ENCODE measurements at places on chromosomes 6 and 20.
A peak's percentile ranks its signal among the peaks of the same experiment; 100 is the strongest.

- DNase-seq: no peak
Observed at GRCh38 chr6:125927761-125928160, 28.8 kb upstream of the HINT3 start.

DNA sequence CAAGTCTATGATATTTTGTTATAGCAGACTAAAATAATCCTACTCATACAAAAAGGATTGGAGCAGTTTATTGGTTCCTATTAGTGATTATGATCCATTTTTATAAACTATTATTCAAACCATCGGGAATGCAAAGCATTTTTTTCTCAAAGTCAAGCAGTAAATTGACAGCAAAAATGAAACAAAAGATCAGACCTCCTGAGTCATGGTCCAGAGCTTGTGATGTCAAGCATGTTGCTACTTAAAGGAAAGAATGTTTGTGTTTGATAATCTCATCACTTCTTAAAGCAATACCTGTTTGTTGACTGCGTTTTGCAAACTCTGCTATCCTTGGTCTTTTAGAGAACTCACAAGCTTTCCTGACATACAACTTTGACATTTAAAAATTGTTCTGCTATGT, 204.4 kb downstream of the SAMD5 start:
- DNase-seq: no peak

- DNase-seq: peak; percentile 72
Observed at GRCh38 chr20:46117704-46118467, at the start of gene CD40. Gene CD40 (plus strand): TSS chr20:46118314. CDS start chr20:46118344, 30 bp downstream.

DNA sequence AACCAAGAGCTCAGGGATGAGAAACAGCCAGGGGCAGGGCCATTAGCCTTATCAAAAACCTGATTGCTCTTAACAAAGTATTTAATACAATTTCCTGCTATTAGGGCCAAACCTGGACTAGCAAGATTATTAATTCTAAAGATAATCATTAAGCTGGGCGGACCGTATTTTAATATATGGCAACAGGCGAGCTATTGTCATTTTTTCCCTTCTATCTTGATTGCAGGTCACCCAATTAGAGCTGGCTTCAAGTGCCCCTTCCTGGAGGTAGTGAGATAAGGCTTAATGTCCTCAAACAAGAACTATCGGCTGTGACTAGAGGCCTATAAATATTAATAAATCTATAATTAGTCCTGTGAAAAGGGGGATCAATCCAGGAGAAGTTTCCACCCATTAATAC, 66.0 kb upstream of the BLCAP start:
- no peak for DNase-seq

GRCh38 chr20:59405226-59406200, 105.1 kb downstream of the EDN3 start:
- no peak for DNase-seq

DNA sequence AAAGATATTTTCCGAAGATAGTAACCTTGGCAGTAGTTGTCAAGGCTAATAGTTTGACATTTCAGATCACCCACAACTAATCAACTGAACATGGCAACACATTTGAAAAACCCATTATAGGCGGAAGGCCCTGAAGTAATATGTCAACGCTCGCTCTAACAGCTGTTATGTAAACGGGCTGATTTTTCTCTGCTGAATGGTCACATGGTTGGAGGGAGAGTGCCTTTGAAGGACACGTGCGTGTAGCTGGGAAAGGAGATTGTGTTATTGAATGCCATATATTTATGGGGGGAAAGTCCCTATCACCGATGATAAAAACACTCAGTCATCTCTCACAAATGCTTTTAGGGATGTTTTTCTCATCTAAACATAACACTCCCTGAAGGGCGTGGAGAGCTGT, 160.0 kb upstream of the RALGAPA2 start:
- no peak for DNase-seq

- DNase-seq: no peak
Observed at GRCh38 chr6:37903351-37904340, 84.1 kb downstream of the ZFAND3 start.

- no peak for DNase-seq
Observed at GRCh38 chr6:159117563-159117962, 51.6 kb upstream of the FNDC1 start.

DNA sequence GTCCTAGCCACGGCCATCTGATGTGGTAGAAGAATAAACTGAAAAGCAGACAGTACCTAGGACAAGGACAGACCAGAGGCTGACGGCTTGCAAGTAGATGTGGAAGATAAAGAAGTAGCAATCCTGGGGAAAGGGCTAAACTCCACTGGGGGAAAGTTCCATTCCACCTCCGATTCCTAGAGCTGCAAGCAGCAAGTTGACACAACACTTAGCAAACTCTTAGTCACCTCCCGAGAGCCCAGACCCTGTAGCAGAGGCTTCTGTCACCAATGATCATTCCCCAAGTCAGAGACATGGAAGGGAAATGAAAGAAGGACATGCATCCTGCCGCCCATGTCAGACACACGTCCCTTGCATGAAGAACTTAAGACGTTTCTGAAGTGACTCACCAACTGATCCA, 99.2 kb upstream of the RPS6KA2 start:
- no peak for DNase-seq

DNA sequence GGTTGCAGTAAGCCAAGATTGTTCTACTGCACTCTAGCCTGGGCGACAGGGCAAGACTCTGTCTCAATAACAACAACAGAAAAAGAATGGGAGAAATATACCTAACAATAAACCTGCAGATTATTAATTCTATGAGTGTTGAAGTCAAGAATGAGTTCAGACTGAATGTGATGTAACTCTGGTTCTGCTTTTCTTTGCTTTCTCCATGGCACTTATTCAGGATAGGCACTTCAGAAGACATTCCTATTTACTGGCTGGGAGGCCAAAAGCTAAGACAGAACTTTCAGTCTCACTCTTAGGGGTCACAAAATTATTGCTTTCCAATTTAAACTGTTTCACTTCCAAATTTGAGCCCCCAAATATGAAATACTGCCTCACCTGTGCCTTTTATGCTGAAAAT, 15.7 kb upstream of the PRIM2 start:
- no peak for DNase-seq

GRCh38 chr20:1881240-1881835, 13.9 kb upstream of the SIRPA start:
- DNase-seq: no peak

DNA sequence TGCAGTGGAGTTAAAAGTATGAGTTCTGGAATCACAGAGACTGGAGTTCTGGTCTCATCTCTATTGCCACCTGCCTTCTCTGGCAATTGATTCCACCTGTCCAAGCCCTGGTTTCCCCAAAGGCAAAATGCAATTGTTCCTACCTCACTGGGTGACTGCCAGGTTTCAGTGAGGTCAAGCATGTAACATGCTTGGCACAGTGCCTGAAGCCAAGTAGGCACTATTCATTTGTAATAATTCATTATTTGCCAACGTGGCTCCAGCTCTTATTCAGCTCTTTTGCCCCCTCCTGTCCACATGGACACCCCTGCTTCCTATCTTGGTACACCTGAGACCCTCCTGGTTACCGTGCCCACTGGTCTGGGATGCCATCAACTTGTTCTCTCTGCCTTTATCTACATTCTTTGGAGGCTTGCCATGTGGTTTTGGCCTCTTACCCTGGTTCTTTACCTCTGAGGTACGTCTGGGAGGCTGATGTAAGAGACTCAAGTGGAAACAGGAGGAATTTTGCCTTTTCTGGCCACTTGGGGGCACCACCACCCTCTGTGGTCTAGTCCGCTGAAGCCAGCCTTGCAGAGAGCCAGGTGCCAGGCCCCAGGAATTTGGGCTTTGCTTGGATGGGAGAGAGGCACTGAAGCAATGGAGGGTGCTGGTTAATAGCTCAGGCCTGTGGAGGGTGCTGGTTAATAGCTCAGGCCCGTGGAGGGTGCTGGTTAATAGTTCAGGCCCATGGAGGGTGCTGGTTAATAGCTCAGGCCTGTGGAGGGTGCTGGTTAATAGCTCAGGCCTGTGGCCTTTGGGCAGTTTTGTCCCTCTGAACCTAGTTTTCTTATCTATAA, 1.7 kb downstream of the KCNK15 start:
- DNase-seq: peak; percentile 44

- no peak for DNase-seq
Observed at GRCh38 chr6:10266061-10266460, 148.8 kb downstream of the TFAP2A start.

- DNase-seq: no peak
Observed at GRCh38 chr20:52469128-52469527, 277.5 kb upstream of the ZFP64 start.

DNA sequence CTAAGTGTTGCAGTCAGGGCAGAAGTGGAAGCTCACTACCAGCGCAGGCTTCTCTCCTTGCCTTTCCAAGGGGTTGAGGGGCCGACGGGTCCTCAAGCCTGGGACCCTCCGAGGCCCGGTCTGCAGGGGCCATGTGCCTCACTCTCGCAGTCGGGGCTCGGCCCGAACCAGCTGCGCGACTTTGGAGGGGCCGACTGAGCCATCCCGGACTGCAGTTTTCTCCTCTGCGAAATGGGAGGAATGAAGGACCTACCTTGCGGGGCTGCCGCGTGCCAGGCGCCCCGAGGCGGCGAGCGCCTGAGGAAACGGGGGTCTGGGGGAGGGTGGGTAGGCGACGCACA, 5.6 kb downstream of the LZTS3 start:
- DNase-seq: no peak

DNA sequence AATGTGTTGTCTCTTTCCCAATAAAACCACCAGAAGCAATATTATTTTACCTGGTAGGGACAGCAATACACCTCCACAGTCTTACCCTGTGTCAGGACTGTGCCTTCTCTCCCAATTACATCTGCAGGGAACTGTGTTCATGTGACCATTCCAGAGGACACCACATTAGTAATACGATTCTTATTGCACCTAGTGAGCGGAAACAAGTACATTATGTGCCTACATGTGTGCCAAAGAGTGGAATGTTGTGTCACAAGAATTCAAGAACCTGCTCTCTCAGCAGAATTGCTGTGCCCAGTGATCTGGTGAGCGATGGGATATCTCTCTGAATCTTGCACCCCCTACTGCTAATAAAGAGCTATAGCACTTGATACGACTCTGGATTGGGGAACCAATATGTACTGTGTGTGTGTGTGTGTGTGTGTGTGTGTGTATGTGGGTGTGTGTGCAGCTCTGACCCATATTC, 57.4 kb upstream of the FOXC1 start:
- peak; percentile 62 for DNase-seq

DNA sequence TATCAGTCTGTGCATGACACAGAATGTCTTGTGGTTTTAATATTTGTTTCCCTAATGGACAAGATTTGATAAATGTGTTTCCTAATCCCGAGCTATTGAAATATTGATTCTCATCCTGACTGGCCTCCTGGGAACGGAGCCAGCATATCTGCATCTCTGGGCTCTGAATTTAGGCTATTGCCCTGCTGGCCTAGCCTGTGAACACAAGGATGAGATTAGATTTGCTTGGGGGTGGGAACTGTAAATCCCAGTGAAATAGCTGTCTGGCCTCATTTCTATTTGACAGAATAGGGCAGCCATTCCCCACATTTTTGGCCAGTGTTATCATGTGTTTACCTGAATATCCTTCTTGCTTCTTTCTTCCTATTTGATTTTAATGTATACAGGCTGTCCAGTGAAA, 198.4 kb upstream of the SOX4 start:
- no peak for DNase-seq

Data from CD4-positive, alpha-beta T cell treated with Interleukin-17A for 1 hour (primary cell).